ENCODE measurements at places on chromosomes 1 and 21.

GRCh38 chr1:114976891-114977290 lies 52.7 kb upstream of the TSHB start:
- no peak for DNase-seq

DNA sequence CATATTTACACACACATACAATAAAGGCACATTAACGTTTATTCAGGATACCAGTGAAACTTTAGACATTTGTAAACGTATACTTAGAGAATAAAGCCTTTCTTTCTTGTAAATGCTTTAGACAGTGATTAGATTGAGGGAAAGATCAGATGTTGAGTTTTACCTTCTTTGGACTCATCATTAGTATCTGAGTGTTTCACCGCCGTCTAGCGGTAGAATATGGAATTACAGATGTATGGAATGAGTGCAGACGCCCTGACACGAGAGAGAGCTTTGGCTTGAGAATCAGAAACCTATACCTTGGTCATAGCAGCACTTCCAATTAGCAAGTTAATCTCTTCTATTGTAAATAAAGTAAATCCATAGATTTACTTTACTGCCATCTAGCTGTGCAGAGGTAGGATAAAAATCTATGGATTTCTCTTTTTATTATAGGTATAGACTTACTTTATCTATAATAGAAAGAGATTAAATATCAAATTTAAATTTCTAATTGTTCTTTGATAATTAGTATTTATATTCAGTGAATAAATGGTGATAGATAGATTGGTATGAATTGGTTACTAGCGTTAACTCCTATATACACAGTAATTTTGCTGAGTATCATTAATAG lies 12.6 kb downstream of the FLG2 start:
- DNase-seq = peak; percentile 41

- no peak for DNase-seq
These were observed 5.5 kb upstream of the RNF223 start for GRCh38 chr1:1079408-1080121.

- no peak for DNase-seq
These were observed 120.7 kb upstream of the CSF3R start for GRCh38 chr1:36603461-36603860.

DNA sequence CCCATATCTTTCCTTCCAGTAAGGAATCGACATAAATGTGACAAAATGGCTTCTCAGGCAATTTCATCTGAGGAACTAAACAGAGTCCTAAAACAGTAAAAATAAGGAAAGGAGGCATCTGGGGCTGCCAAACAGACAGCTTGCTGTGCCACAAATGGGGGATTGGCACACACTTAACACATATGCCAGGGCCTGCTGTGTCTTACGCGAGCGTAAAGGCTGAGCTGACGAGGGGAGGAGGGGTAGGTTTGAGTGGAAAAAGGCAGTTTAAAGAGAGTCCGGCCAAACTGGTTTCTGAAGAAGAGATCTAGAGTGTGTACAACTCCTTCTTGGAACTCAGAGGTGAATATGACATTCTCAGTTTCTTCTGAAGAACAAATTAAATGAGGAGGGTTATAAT lies 244.1 kb upstream of the MAP1LC3C start:
- no peak for DNase-seq

DNA sequence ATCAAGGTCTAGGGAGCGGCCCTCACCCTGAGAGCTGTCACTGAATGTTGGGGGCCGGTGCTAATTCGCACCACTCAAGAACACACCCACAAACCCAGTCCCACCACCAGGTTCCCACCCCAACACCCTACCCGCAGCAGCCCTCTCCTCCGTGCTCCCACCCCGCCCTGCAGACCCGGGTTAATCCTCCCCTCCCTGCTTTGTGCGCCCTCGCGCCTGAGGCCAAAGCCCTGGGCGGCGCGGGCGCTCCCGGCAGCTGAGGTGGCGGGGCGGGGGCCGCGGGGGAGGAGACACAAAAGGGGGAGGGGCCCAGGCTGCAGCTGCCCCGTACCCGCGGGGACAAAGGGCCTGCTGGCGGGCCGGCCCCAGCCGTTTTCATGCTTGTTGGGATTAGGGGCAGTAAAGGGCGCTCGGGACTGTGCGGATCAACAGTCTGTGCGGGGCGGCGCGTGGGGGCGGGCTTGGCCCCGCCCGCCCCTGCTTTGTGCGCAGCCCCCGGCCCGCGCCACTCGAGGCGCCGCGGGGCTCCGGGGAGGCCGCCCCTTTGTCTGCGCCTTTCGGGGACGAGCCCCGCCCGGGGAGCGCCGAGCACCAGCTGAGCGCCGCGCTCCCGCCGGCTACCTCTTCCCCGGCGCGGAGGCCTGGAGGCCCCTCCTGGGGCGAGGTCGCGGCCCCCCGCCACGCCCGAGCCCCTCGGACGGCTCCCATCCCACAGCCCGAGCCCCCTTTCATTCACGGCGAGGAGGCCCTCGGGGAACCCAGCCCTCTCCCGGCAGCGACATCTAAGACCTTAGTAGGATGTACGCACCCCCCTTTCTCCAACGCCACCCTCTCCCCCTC lies 10.9 kb downstream of the C1orf216 start:
- peak; percentile 18 for DNase-seq

- DNase-seq = no peak
These were observed 243.9 kb downstream of the RRAGC start for GRCh38 chr1:38615680-38616079.

DNA sequence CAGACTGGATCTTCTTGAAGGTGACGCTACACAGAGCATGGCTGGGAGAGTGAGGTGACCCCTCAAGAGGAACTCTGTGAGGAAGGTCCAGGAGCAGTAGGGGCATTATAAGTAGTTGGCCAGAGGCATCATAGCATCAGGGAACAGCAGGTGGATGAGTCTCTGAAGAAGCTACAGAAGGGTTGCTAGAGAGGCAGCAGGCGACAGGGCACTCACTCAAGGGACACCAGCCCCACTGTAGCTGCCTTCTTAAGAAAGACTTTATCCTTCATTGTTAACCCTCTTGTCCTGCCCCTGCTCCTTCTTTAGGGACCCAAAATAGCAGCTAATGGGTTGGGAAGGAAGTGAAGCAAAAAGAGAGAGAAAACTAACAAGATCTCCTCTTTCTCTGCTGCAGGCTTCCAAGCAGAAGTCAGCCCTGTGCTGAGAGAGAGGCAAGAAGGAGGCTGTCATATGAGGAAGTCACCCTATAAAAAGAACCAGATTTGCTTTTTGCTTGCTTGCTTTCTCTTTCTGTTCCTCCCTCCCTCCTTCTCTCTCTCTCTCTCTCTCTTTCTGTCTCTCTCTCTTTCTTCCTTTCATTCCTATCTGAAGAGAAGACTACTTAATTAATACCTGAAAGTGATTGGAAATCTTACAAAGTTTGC lies 7.7 kb upstream of the CD5L start:
- DNase-seq = no peak

GRCh38 chr1:197908716-197909220 lies 6.3 kb downstream of the C1orf53 start:
- DNase-seq = no peak

DNA sequence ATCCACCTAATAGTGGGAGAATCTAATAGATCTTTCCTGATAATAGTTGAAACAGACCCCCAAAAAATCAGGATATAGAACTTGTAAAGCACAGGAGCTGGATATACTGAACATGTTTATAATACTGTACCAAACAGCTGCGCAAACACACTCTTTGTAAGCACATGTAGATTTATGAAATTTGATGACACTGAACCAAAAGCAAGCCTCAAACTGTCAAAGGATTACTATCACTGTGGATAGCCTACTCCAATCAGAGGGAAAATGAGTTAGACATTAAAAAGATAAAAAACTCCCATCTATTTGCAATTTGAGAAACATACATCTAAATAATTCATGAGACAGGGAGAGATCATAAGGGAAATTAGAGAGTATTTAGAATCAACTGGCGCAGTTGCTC lies 26.1 kb downstream of the RCAN3 start:
- DNase-seq = no peak

GRCh38 chr1:47906009-47906432 lies 91.2 kb downstream of the TRABD2B start:
- DNase-seq = no peak

GRCh38 chr21:41482301-41482700 lies 25.7 kb downstream of the TMPRSS2 start:
- DNase-seq = no peak

DNA sequence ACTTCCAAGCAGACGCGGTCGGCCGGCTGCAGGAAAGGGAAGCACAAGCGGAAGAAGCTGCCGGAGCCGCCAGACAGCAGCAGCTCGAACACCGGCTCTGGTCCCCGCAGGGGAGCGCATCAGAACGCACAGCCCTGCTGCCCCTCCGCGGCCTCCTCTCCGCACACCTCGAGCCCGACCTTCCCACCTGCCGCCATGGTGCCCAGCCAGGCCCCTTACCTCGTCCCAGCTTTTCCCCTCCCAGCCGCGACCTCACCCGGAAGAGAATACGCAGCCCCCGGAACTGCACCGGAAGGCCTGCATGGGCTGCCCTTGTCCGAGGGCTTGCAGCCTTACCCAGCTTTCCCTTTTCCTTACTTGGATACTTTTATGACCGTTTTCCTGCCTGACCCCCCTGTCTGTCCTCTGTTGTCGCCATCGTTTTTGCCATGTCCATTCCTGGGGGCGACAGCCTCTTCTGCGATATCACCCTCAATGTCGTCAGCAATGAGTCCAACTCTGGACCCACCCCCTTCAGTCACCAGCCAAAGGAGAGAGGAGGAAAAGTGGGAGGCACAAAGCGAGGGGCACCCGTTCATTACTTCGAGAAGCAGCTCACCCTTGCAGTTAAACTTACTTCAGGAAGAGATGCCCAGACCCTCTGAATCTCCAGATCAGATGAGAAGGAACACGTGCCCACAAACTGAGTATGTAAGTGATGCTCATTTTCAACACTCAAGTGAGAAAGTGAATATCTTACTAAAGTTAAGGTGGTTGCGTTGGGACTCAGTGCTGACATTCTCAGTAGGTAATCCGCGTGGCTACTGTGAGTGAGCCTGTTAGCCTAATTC lies 25.5 kb downstream of the UTS2 start:
- DNase-seq = no peak

- no peak for DNase-seq
These were observed 16.6 kb downstream of the STX12 start for GRCh38 chr1:27789540-27790041.

DNA sequence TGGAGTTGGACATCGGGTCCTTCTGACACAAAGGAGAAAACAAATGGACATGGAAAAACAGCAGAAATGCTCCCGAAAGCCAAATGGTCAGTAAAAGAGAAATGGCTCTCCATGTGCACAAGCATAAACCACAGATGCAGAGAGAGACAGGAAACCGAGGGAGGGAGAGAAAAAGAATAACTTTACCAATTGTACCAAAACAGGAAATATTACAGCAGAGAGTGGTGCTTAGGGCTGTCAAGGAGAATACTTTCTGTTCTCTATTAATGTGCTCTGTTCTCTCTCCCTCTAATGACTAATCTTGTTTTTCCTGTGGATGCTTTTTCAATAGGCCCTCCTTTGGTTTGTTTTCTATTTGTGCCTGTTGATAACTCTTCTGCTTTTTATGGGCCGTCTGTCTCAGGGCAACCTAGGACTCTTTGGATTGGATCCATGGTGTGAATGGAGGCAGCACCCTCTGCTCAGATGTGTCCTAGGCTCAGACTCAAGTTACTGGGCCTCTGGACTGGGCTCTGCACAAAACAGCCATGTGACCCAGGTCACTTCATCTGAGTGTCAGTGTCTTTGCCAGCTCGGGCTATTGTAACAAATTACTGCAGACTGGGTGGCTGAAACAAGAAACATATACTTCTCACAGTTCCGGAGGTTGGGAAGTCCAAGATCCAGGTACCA lies 663.0 kb downstream of the NPHP4 start:
- no peak for DNase-seq

DNA sequence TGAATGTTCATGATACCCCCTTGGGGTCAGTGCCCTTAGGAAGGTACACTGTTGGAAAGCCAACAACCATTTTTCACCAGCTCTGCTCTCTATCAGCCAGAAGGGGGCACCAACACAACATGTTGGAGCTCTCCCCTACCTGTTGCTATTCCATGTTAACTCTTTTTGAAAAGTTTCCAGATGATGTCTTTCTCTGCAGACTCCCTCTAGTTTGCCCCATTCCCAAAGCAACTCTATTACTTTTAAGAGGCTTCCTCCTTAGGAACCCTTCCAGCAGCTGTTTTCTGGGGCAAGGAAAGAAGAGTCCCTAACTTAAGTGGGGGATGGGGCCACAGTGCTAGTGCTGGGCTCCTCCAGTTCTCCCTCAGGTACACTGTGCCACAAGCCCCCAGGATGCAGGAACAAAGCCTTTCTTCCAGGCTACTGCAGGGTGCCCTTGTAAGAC lies 22.9 kb upstream of the NDC1 start:
- peak; percentile 28 for DNase-seq

DNA sequence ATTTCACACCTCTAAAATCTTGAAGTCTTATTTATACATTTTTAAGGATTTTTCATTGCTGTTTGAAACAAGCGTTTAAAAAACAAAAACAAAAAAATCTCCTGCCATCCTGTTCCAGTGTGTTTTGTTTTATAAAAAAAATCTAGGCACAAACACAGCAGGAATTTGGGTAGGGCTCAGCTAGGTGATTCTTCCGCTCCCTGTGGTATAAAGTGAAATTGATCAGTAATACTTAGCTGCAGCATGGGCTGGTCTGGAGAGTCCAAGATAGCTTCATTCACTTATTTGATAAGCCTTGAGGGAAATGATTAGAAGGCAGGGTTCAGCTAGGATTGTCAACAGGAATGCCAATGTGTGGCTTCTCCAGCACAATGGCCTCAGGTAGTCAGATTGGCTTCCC lies 25.7 kb downstream of the ATF3 start:
- DNase-seq = no peak

DNA sequence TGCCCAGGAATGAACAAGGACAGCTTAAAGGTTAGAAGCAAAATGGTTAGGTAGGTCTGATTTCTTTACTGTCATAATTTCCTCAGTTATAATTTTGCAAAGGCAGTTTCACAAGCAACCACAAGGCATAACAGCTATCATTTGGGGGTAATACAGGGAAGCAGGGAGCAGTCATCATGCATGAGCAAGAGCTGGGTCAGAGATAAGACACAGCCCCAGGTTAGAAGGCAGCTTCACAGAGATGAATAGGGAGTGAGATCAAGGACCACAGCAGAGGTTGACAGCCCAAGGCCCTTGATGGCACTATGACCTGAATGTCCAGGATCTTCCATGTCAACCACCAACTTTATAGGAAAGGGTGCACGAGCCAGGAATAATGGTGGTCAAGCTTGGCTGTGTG lies 9.0 kb upstream of the CSRP1 start:
- no peak for DNase-seq

DNA sequence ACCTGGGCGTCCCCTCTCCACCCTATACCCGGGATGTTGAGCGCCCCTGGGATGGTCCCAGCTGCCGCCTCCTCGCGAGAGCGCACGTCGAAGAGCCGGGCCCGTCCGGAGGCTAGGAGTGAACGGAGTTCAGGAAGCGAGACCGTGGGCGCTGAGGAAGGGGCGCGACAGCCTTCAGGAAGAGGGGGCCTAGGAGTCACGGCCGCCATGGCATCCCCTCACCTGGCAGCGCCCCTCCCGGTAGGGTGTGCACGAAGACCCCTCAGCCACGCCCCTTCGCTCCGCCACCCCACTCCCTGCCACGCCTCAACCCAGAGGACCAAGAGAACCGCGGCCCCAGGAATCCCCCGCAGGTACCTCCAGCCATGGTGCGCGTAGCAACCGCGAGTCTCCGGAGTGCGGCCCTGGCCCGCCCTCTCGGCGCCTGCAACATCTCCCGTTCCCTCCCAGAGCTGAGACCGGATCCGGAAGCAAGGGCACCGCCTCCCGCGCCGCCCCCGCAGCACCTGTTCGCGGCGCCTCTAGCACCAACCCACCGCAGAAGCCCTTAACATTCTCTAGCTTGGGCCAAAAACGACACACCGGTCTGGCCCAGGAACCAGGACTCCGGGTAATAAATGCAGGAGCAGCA lies at the start of gene TSTD1:
TSTD1 (minus strand) TSS at position 442 of the 631 bp plus-strand sequence; CDS start at position 367, 75 bp downstream.
- peak; percentile 51 for DNase-seq

GRCh38 chr1:27491748-27492700 lies 2.1 kb upstream of the WASF2 start:
- DNase-seq = peak; percentile 70

Data from heart right ventricle (tissue), 16 donors.